ENCODE measurements at places on chromosomes 3 and 15. TPM values are rescaled to one million over a fixed set of nuclear protein-coding genes. Genes with fewer than 3 reads are reported as not detected.

DNA sequence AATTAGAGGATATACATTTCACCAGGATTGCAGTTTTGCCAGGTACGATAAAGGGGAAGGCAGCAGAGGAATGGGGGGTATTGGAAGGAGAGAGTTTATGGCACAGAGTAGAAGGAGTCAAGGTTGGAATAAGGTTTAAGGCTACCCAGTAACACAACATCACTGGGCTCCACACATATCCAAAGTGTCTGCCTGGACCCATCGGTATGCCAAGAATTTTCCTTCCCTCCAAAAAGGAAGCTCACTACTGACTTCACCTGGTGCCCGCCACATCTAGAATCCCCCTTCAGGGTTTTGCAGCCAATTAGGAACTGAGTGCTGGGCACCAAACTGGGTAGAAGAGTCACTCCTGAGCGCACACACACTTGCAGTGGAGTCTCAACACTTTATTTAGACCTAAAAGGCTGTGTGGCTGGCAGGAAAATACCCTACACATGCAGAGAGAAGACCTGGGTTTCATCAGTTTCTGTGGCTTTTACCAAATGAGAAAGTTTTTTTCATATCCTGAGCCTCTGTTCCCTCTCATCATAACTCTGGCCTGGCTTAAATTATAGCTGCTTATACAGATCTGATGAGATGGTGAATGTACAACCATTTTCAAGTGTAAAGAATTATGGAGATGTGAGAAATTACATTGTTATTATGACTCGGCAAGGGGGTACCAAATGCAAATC lies 190.8 kb upstream of the LPP start:
- DNase-seq: no peak

GRCh38 chr3:39587113-39587512 lies 119.6 kb downstream of the MOBP start:
- no peak for DNase-seq

GRCh38 chr15:64902863-64903262 lies 8.8 kb upstream of the ANKDD1A start:
- no peak for DNase-seq

GRCh38 chr3:123547881-123548519 lies 36.9 kb downstream of the HACD2 start:
- no peak for DNase-seq

GRCh38 chr15:42549741-42550392 lies 1.2 kb downstream of the HAUS2 start:
- DNase-seq: no peak

GRCh38 chr3:177452831-177453450 lies 255.7 kb upstream of the TBL1XR1 start:
- DNase-seq: no peak

- DNase-seq: no peak
These were observed 8.9 kb downstream of the CFAP20DC start for GRCh38 chr3:59040902-59041301.

- DNase-seq: no peak
These were observed 103.9 kb downstream of the SHQ1 start for GRCh38 chr3:72744330-72744729.

- peak; percentile 25 for DNase-seq
These were observed 66.6 kb upstream of the TLE3 start for GRCh38 chr15:70164156-70164900.

GRCh38 chr3:188789251-188789650 lies 382.5 kb upstream of the TPRG1 start:
- no peak for DNase-seq

GRCh38 chr3:188043891-188044290 lies 110.1 kb upstream of the LPP start:
- DNase-seq: no peak

GRCh38 chr15:89358435-89358754 lies 23.8 kb upstream of the POLG start:
- no peak for DNase-seq

- DNase-seq: no peak
These were observed 62.1 kb downstream of the SSR3 start for GRCh38 chr3:156492801-156493261.

DNA sequence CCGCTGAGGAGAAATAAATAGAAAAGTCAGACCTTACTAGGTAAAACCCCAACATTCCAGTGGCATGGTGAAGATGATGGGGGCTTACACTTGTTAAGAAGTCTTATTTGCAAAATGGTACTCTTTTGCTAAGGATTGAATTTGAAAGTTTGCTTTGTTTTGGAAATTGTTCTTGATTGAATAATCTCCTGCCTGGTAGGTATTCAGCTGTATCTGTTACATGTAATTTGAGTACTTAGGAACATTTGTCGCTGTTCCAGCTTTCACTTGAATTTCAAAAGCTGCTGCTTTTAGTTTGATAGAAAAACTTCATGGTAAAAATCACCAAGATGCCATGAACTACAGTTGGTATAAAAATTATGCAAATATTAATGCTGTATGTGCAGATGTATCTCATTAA lies 44.6 kb downstream of the TFG start:
- DNase-seq: no peak

DNA sequence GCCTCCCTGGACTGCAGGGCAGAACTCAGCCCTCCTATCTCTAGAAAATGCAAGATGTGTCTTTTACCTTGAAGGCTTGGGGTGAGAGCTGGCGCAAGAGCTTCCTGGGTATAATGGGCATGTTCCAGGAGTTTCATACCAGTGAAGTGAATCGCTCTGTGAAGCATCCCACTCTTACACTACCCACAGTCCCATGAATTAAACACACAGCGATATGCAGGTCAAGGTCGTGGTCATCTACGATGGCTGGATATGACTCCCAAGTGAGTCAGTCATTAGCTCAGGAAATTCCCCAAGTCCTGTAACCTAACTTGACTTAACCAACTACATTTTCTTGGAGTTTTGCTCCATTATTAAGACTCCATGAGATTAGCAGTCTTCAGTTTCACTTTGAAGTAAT lies 439.7 kb downstream of the NTRK3 start:
- DNase-seq: peak; percentile 63

DNA sequence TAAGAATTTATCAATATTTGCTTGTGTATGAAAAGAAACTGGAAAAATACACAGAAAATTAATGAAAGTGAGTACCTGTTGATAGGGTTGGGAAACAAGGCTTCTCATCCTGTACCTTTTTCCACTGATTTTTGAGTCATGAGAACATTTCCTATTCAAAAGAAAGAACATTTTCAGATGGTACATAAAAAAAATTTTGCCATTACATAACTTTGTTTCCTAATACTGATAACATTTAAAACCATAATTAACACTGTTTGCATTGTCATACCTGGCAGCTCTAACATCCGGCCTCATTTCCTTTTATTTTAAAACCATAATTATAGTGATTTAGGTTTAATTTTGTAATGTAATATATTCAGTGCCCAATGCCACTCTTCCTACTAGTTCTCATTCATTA lies 11.7 kb downstream of the NKTR start:
- no peak for DNase-seq

- DNase-seq: peak; percentile 67
These were observed 978.1 kb upstream of the ALCAM start for GRCh38 chr3:104388619-104389018.

- peak; percentile 98 for DNase-seq
These were observed 25.5 kb downstream of the SETD5 start for GRCh38 chr3:9422712-9423424.

GRCh38 chr3:188670446-188670845 lies 501.3 kb upstream of the TPRG1 start:
- DNase-seq: no peak

GRCh38 chr3:120143676-120144075 lies 49.4 kb upstream of the GSK3B start:
- DNase-seq: peak; percentile 44

DNA sequence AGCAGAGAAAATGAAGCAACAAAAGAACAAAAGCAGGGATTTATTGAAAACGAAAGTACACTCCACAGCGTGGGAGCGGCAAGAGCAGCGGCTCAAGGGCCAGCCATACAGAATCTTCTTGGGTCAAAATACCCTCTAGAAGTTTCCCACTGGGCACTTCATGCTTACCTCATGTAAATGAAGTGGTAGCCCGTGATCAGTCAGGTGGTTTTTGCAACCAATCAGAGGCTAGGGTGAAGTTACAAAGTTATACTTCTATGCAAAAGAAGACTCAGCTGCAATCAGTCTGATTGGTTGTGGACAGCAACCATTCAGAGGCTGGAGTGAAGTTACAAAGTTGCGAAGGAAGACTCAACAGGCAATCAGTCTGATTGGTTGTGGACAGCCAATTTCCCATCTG lies 37.8 kb upstream of the TRH start:
- DNase-seq: peak; percentile 30

DNA sequence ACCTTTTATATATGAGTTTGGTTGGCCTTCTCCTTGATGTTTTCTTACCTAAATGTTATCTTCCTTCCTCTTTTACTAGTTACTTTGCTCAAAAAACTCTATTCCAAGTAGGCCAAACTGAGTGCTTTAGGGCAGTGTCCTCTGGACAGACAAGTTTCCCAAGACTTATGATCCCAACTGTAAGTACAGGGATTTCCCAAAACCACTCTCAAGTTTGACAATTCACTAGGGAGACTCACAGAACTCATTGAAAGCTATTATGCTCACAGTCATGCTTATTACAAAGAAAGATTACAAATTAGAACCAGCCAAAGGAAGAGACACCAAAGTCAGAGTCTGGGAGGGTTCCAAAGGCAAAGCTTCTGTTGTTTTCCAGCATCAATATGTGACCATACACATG lies 534.2 kb upstream of the ALCAM start:
- DNase-seq: no peak

- DNase-seq: no peak
These were observed 1097.1 kb downstream of the ROBO1 start for GRCh38 chr3:78670746-78671145.

DNA sequence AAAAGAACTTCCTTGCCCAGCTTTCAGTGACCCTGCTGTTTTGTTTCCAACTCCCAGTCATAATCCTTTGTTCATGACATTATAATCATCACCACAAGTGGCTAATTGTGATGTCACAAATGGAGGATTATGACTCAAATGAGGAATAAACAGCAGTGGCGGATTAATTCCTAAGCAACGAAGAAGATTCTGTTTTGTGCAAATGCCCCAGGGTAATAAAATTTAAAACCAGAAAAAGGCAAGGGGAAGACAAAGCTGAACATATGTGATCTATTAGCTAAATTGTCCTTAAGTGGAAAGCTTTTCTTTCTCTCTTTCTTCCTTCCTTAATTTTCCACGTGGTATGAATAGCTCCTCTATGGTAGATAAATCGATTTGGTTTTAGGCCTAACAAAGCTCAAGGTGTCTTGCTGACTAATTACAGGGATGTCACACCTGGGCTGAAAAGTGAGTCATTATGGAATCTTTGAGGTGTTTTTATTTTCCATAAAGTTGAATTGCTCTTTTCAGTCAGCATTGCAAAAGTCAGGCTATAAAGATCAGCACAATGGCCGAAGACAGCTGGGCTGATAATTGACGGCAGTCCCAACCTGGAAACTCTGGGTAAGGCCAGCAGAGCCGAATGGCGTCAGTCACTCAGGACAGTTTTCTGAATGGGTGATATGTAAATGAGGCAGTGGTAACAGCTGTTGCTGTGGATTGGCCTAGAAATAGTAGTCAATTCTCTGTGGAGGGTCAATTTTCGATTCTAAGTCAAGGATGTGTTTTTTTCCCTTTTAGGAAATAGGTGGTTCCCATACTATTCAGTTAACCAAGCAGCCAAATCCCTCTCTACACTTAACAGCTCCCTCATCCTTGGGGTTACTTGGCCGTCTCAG lies 121.5 kb downstream of the PTPRG start:
- no peak for DNase-seq

DNA sequence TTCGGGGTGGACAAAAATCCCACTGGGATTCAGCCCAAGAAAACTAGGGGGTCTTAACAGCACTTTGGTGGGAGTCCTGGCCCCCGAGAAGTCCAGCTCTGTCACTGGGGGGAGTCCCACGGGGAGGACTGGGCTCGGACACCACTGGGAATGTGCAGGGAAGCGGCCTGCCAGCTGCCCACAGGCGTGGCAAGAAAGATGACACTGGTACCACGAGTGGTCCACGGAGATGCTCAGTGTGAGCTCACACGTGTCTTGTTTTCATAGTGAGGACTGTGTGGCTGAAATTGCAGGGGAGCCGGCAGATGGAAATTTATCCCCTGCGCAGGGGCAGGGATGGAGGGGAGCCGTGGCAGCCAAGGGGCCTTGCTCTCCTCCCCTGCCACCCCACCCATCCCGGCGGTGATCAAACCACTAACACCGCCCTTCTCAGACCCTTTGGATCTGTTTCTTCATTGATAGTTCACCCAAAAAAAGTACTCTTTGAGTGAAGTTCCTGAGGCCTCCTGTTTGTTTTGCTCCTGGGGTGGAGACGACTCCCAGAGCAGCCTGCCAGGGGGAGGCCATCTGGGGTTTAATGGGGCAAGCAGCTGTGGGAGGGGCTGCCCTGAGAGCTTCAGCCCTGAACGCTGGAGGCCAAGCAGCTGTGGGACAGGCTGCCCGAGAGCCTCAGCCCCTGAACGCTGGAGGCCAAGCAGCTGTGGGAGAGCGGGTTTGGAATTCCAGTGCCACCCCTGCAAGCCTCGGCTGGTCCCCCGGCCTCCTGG lies 130.9 kb downstream of the LRRK1 start:
- no peak for DNase-seq

GRCh38 chr3:126320517-126321293 lies 36.5 kb downstream of the KLF15 start:
- no peak for DNase-seq

DNA sequence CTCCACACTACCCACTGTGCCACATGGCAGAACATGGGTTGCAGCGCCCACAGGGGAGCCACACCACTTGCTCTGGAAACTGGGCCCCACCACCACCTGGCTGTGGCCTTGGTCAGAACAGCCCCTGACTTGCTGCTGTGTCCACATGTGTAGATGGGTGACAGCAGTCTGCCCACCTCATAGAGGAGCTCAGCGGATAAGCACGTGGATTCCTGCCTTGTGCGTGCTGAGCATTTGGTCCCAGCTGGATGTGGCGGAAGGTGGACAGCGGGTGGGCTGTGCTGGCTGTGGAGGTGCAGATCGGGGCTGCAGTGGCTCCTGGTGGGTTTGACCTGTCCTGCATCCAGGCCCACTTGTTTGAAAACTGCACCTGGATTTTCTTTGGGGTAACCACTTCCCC lies 6.0 kb upstream of the PLXNA1 start:
- no peak for DNase-seq

DNA sequence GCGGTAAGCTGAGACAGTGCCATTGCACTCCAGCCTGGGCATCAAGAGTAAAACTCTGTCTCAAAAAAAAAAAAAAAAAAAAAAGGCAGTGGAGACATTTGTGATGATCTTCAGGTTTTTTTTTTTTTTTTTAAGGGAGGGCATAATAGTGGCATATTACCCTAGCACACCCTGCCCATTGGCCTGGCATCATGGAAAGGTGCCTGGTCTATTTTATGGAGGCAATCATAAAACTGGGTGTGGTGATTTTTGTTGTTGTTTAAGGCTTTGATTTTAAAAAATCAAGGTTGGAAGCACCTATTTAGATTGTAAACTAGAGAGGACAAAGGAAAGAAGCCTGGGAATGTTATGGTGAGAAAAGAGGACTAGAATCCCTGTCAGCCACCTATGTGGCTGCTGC lies 6.0 kb downstream of the IQGAP1 start:
- no peak for DNase-seq

- peak; percentile 95 for DNase-seq
These were observed 16.9 kb downstream of the POPDC2 start for GRCh38 chr3:119643528-119643927.

Gene PLSCR1
- total RNA-seq: 48.8 TPM

Gene NR2E3
- total RNA-seq: 0.35 TPM

Gene ALS2CL
- total RNA-seq: 30.1 TPM

Gene STXBP5L
- not detected for total RNA-seq

Gene TASOR
- total RNA-seq: 86.8 TPM

Gene GRM2
- 0.17 TPM for total RNA-seq

Gene SCN11A
- not detected for total RNA-seq

Gene GOLGA8S
- not detected for total RNA-seq

Gene ADAMTS7
- total RNA-seq: 4.2 TPM

Gene CCR9
- not detected for total RNA-seq

Gene ADGRG7
- total RNA-seq: not detected

Gene UROC1
- total RNA-seq: not detected

Gene SPTBN5
- total RNA-seq: 0.98 TPM

Data from PC-3 (cell line).